Psoas muscle (tissue), 8 donors: ENCODE measurements at places on chromosomes 7 and 10.

DNA sequence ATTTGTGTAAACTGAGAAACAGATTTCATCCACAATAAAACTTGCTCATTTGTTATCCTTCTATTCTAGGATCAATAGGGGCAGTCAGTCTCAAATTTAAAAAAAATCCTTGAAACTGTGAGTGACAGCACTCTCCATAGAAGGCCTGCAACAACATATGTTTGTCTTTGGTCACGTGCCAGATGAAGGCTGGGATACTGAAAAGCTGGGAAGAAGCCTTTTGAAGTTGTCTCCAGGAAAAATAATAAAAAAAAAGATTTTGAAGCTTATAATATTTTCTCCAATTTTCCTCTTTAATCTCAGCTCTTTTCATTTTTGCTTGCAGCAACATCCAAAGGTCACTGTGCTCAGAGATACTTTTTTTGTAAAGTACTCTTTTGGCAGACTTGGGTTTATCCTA is 128.6 kb upstream of the SLC26A5 start:
- DNase-seq: no peak

DNA sequence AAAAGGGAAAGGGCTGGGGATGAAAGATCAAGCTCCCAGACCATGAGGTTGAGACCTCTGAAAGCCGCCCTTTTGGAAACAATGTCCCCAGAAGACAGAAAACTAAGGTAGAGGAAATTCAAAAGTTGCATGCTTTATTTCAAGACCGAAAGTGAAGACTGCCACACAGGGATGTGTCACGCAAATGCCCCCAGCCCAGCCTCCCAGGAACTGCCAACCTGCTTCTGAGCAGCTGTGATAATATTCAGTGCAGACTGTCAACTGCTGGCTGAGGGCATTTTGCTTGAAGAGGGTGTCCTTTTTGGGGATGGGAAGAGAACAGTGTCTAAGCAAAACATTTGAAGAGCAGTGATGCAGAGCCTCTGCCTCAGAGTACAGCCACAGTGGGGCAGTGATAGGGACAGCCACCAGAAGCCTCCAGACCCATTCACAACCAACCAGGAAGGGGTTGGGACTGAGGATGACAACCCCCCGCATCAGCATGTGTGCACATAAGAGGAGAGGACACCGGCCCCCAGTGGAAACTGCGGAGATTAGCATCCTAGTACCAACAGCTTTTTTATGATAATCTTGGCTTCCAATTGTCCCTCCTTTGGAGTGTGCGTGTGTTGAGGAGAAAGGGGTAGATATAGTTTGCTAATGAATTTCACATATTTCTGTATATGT is 34.7 kb upstream of the NFE2L3 start:
- no peak for DNase-seq

GRCh38 chr7:1062296-1063294 is 18.2 kb downstream of the GPR146 start:
- no peak for DNase-seq

DNA sequence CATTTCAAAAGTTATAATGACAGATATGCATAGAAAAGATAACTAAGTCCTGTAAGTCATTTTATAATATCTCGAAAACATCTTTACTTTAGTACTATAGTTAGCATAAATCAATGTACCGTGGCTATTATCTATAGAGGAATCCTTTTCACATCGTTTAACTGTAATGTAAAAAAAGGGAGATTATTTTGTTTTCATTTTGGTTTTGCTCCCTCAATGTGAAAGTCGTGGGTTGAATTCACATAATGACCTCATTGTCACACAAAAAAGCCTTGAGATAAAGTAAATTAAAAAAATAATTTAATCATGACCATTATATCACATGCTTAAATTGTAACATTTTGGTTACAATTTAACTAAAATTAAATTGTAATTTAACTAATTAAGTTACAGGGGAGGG is 560.5 kb upstream of the POT1 start:
- DNase-seq: no peak

DNA sequence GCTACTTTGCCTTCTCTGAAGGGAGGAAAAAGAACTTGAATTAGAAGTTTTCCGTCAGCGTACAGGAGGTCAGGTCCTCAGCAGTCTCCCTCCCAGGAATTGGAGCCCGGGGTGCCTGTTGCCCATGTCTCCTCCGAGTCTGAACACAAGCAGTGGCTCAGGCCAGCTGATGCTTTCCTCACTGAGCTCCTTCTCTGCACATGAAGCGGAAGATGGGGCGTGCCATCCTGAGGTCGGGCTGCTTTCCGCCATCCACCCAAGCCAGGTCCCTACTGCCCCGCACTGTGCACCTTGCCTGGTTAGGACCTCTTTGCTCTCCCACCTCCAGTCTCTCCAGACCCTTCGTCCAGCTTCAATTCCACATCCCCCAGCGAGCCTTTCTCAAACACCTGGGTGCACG is 237.5 kb downstream of the CELF2 start:
- no peak for DNase-seq
